ENCODE measurements at places on chromosomes 6 and 20.

- DNase-seq = no peak
Measured at GRCh38 chr6:5082487-5083306, 2.4 kb upstream of the PPP1R3G start.

DNA sequence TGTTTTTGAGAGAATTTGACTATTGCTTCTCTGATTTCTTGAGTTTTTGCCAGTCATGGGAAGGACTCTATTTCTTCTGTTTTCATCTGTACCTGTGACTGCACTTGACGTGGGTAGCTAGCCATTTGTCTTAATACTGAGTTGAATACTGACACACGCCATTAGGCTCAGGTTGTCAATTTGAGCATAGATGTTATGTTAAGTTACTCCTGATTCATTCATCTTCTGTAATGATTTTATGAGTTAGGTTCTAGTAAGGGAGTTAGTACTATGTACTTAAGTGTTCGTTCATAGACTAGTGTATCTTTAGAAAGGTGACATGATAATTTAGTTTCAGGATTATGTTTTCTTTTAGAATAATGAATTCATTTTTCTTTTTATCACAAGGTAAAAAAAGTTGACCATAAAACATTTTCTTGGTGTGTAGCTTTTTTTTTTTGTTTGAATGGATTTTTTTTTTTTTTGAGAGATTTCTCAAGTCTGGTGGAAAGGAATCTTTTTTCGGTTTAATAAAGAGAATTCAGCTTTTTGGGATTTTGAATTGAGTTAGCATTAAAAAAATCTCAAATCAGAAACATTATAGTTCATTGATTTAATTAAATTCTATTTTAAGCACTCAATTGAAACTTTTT, 1.7 kb downstream of the AFDN start:
- DNase-seq = no peak

- no peak for DNase-seq
Measured at GRCh38 chr6:24982231-24982630, 46.5 kb upstream of the RIPOR2 start.

- no peak for DNase-seq
Measured at GRCh38 chr20:58636983-58637421, 14.1 kb upstream of the STX16 start.

- DNase-seq = no peak
Measured at GRCh38 chr20:33679758-33680485, 5.7 kb upstream of the NECAB3 start.

DNA sequence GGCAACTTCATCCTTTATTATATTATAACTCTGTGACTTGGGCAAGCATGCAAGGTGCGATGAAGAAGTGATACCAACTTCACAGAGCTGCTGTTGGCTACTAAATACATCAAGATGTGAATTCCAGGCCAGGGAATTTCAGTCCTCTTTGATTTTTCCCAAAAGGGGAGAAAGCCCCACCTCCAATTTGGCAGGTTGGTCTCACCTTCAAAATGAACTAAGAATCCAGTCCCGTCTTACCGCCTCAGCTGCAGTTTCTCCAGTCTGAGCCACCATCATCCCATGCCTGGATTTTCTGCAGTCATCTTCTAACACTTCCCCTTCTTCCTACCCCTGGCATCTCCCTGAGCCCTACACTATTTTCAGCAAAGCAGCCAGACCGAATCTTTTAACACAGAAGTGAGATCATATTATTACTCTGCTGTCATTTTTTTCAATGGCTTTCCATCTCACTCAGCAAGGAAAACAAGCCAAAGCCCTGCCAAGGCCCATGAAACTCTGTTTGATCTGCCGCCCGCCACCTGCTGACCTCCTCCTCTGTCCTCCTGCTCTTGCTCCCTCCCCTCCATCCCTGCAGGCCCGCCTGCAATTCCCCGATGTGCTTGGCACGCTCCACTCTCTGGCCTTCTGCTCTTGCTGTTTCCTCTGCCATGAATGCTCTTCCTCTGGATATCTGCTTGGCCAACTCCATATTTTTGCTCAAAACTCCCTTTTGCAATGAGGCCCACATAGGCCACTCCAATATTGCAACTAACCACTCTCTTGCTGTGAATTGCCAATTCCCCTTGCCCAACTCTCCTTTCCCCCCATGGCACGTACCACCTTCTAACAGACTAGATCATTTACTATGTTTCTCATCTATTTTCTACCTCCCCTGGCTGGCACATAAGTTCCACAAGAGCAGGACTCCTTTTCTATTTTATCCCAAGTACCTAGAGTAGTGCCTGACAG, 46.0 kb upstream of the TAGAP start:
- no peak for DNase-seq

DNA sequence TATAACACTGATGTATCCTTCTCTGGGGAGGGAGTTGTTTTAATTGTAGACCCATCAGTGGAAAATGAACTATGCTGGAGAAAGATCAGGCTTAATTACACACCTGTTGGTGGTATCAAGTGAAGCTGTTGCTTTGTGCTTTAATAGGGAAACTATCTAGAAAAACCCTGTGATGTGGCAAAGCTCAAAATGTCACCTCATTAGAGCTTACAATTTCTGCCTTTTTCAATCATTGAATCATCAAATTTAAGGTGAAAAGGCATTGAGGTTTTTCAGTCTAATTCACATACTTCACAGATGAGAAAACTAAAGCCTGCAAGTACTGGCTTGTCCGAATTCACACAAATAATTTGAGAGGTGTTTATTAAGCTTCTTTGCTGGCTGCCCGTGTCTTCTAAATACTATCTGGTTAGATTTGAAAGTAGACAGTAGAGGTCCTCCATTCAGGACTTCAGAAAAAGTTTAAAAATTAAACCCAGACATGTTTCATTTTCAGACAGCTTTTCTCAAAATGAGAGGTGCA, 143.3 kb upstream of the MAP3K7 start:
- DNase-seq = no peak
